Tibial nerve (tissue), 4 donors: ENCODE measurements at places on chromosomes 2 and 18.

GRCh38 chr2:219951099-219951498, 323.7 kb downstream of the SLC4A3 start:
- H3K4me1 ChIP-seq, result no peaks in the 10 kb centered on the region
- DNase-seq, result no peak
- no peak overlapping the region for H3K27ac ChIP-seq
- no peaks in the 10 kb centered on the region for H3K36me3 ChIP-seq
- no peak overlapping the region for H3K4me3 ChIP-seq

- no peaks in the 10 kb centered on the region for H3K27me3 ChIP-seq
- H3K4me3 ChIP-seq, result no peak overlapping the region
- no peaks in the 10 kb centered on the region for H3K4me1 ChIP-seq
- no peak overlapping the region for H3K27ac ChIP-seq
Measured at GRCh38 chr18:47184419-47185050, 8.4 kb upstream of the IER3IP1 start.

- peak overlapping the region; percentile 54 for H3K27ac ChIP-seq
- DNase-seq, result no peak
- H3K4me1 ChIP-seq, result peaks cover 8% of the 10 kb centered on the region
- H3K4me3 ChIP-seq, result peak overlapping the region; percentile 34
- H3K36me3 ChIP-seq, result no peaks in the 10 kb centered on the region
- no peaks in the 10 kb centered on the region for H3K27me3 ChIP-seq
Measured at GRCh38 chr2:47344890-47345589, 57.9 kb upstream of the MSH2 start.

- H3K4me3 ChIP-seq, result no peak overlapping the region
- H3K27ac ChIP-seq, result no peak overlapping the region
- H3K36me3 ChIP-seq, result no peaks in the 10 kb centered on the region
- no peaks in the 10 kb centered on the region for H3K27me3 ChIP-seq
Measured at GRCh38 chr2:107595285-107595684, 231.4 kb upstream of the RGPD4 start.

DNA sequence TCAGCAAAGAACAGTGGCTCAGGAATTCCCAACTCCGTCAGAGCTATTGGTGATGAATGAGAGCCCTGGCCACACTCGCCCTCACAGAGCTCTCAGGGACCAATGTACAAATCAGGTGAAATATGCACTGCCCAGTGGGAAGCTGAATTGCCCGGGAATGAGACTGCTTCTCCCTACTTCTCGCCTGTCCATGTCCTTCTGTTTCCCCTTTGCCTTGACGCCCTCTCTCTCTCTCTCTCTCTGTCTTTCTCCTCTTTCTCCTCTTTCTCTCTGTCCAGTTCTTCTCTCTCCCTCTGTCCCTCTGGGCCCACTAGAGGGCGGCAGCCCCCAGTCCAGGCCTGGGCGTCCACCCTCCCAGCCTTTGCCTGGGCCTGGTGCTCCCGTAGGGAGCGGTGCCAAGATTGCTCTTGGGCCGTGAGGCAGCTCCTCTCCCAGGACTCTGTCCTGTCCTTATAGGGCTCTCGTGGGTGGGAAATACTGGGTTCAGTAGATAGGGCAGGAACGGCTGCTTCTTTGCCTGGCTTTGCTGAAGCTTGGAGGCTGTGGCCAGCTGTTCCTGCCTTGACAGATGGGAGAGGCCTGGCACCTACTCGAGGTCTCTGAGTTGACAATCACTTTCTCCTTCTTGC, 28.4 kb upstream of the PUM2 start:
- H3K4me1 ChIP-seq, result no peaks in the 10 kb centered on the region
- peak; percentile 73 for DNase-seq
- peak overlapping the region; percentile 50 for H3K27ac ChIP-seq
- H3K36me3 ChIP-seq, result no peaks in the 10 kb centered on the region
- no peak overlapping the region for H3K4me3 ChIP-seq

- H3K27ac ChIP-seq, result no peak overlapping the region
- no peaks in the 10 kb centered on the region for H3K27me3 ChIP-seq
- H3K4me1 ChIP-seq, result no peaks in the 10 kb centered on the region
- H3K36me3 ChIP-seq, result no peaks in the 10 kb centered on the region
Measured at GRCh38 chr2:9984871-9985480, 33.5 kb downstream of the GRHL1 start.

DNA sequence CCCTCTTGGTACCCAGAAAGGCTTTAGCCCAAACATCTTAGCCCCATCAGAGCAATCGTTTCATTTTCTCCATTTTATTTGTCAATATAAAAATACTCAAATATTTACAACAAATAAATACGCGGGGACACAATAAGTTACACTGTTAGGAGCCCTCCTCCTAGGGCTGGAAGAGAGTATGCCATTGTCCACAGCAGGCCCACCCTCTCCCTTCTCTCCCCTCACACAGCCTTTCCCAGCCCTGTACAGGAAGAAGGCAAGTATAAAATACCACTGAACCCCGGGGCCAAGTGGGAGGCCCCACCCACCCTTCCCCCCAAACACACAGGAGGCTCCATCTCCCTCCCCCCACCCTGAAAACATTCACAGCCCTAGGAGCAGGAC, 1.9 kb upstream of the ANKRD39 start:
- no peaks in the 10 kb centered on the region for H3K27me3 ChIP-seq
- no peak for DNase-seq
- H3K4me1 ChIP-seq, result peaks cover 21% of the 10 kb centered on the region
- peak overlapping the region; percentile 99 for H3K27ac ChIP-seq
- no peak overlapping the region for H3K4me3 ChIP-seq

- no peak overlapping the region for H3K4me3 ChIP-seq
- no peaks in the 10 kb centered on the region for H3K27me3 ChIP-seq
- H3K4me1 ChIP-seq, result no peaks in the 10 kb centered on the region
- H3K36me3 ChIP-seq, result no peaks in the 10 kb centered on the region
- H3K27ac ChIP-seq, result no peak overlapping the region
Measured at GRCh38 chr2:226903179-226903578, 67.3 kb downstream of the RHBDD1 start.

- no peaks in the 10 kb centered on the region for H3K4me1 ChIP-seq
- DNase-seq, result no peak
- H3K36me3 ChIP-seq, result no peaks in the 10 kb centered on the region
- H3K27me3 ChIP-seq, result no peaks in the 10 kb centered on the region
- H3K27ac ChIP-seq, result no peak overlapping the region
- H3K4me3 ChIP-seq, result no peak overlapping the region
Measured at GRCh38 chr2:111185361-111186022, 64.8 kb downstream of the BCL2L11 start.

DNA sequence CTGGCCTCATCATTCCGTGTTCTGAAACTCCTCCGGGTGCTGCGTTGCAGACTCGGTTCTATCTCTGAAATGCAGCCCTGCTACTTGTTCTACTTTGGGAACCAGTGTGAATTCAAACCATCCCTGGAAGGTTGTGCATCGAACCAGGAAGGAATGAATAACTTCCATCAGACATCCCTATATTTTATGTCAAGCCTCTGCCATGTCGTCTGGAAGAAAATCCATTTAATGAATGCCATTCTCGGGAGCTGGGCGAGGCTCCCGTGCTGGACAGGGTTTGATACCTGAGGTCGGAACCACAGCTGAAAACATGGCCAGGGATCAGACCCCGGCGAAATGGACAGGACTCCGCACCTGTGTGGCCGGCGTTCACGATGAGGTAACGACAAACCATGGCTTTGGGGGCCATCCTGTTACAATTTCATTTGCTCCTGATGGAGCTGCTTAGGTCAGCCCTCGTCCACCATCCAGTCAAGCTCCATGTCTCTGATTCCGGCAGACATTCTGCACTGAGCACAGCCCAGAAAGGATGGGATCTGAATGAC, 821.6 kb downstream of the GALR1 start:
- no peaks in the 10 kb centered on the region for H3K36me3 ChIP-seq
- no peak overlapping the region for H3K4me3 ChIP-seq
- H3K4me1 ChIP-seq, result no peaks in the 10 kb centered on the region
- no peaks in the 10 kb centered on the region for H3K27me3 ChIP-seq

- no peak overlapping the region for H3K4me3 ChIP-seq
- no peak for DNase-seq
- H3K27me3 ChIP-seq, result no peaks in the 10 kb centered on the region
Measured at GRCh38 chr18:73594749-73595148, 552.9 kb downstream of the FBXO15 start.

GRCh38 chr18:67074309-67074708, 442.2 kb downstream of the DSEL start:
- no peak for DNase-seq
- H3K27ac ChIP-seq, result no peak overlapping the region
- H3K4me1 ChIP-seq, result no peaks in the 10 kb centered on the region
- H3K27me3 ChIP-seq, result no peaks in the 10 kb centered on the region

DNA sequence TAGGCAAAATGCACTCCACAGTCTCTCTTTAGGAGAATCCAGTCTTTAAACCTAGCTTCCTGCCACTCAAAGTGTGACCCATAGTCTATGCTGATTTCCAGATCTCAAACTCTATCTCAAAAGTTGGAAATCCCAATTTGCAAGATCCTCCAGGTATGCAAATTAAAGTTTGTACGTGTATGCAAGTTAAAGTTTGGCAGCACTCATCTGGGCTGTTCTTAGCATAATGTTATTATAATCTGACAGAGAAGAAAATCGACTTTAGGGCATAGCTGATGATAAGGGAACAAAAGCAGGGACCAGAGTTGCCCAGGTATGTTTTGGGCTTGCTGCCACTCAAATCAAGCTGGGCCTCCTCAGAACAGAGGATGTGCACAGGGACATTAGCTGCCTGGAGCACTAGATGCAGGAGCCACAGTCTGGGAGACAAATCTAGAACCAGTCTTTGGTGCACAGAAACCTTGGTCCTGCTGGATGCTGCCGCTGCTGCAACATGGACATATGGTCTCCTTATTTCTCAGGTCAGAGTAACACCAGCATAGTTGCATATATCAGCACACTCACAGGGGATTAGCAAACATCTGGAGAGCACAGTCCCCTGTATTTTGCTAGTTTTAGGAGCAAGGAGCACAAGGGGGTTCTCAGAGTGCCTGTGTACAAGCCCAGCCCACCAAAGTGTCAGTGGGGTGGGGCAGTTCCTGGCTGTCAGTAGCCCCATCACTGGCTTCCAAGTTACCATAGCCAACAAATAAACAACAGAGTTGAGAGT, 242.6 kb downstream of the TTC32 start:
- no peaks in the 10 kb centered on the region for H3K4me1 ChIP-seq
- no peak overlapping the region for H3K4me3 ChIP-seq
- H3K36me3 ChIP-seq, result no peaks in the 10 kb centered on the region
- no peak for DNase-seq
- H3K27ac ChIP-seq, result no peak overlapping the region

DNA sequence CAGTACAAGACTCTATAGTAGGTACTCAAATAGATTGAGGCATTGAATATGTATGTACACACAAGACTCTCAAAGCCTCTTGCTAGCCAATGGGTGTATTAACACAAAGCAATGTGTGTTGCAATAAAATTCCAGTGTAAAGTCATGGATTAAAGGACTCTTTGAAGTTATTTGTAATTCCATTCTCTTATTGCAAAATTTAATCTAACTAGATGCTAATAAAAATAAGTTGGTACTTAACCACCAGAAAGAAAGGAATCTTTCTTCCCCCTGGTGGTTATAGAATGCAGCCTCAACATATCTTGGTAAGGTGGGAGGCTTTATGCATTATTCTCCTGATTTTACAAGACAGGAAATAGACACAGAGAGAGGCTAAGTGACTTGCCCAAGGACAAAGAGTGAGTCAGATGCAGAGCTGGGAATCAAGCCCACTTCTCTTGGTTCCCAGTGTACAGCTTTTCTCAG, 18.0 kb downstream of the LRP1B start:
- H3K36me3 ChIP-seq, result no peaks in the 10 kb centered on the region
- no peak overlapping the region for H3K4me3 ChIP-seq
- H3K4me1 ChIP-seq, result no peaks in the 10 kb centered on the region
- H3K27me3 ChIP-seq, result no peaks in the 10 kb centered on the region
- no peak overlapping the region for H3K27ac ChIP-seq

DNA sequence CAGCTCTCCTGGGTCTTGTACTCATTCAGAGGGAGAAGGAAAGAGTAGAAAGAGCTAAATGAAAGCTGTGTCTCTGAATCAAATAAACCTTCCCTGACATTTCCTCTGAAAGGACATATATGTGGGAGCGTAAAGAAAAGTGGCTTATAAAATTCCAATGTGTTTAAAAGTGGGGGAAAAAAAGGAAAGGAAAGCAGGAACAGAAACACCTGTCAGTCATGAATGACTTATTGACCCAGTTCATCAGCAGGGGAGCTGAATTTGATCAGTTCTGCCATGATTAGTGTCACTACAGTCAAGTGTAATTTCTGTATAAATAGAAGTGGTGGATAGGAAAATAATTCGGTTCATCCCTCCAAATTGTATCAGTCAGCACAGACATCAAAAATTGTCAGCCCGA, 382.5 kb downstream of the ERBB4 start:
- no peaks in the 10 kb centered on the region for H3K4me1 ChIP-seq
- no peak overlapping the region for H3K27ac ChIP-seq
- no peak overlapping the region for H3K4me3 ChIP-seq
- no peaks in the 10 kb centered on the region for H3K36me3 ChIP-seq

GRCh38 chr18:41690332-41691127, 264.5 kb upstream of the PIK3C3 start:
- no peaks in the 10 kb centered on the region for H3K4me1 ChIP-seq
- H3K36me3 ChIP-seq, result no peaks in the 10 kb centered on the region
- no peak overlapping the region for H3K27ac ChIP-seq
- H3K4me3 ChIP-seq, result no peak overlapping the region
- no peaks in the 10 kb centered on the region for H3K27me3 ChIP-seq

DNA sequence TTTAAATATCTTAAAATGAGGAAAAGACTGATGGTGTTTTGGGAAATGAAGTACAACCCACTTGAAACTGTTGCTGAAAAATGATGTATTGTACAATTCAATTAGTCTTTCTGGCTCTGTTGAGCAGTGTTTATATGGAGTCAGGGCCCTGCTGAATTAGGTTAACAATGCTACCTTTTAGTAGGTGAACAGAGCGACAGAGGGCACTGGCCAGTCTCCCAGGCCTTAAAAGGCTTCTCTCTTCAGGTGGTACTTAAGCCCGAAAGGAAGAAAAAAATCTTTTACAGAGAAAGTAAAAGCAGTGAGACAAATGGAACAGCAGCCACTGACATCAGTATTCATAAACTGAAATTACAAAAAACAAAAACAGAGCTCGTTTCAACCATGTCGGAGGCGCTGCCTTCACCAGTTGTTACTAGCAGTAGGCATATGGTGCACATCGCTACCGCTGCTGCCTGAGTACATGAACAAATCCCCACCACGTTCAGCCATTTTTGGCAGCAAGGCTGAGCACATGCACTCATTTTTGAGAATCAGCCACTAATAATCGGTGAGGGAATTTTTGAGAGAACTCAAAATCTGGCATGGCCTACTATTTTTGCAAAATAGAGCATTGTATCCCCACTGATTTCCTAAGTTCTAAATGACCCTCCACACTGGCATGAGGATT, 91.8 kb downstream of the PLEKHM3 start:
- H3K36me3 ChIP-seq, result no peaks in the 10 kb centered on the region
- H3K4me1 ChIP-seq, result no peaks in the 10 kb centered on the region
- H3K27ac ChIP-seq, result no peak overlapping the region
- DNase-seq, result no peak

GRCh38 chr2:191701696-191702095, 23.8 kb downstream of the NABP1 start:
- H3K4me1 ChIP-seq, result no peaks in the 10 kb centered on the region
- DNase-seq, result no peak
- no peaks in the 10 kb centered on the region for H3K36me3 ChIP-seq
- H3K27ac ChIP-seq, result no peak overlapping the region
